ENCODE measurements at places on chromosomes 1 and 21. TPM values are rescaled to one million over a fixed set of nuclear protein-coding genes. Genes with fewer than 3 reads are reported as not detected.

The KRTAP21-2 gene
- total RNA-seq, result not detected

The PFKFB2 gene
- 49.9 TPM for total RNA-seq

The LIN28A gene
- not detected for total RNA-seq

The GSTM1 gene
- 44.1 TPM for total RNA-seq

The GPA33 gene
- total RNA-seq, result 2.7 TPM

The SKI gene
- total RNA-seq, result 39.9 TPM

The RBP7 gene
- total RNA-seq, result 7.4 TPM

The UBE2U gene
- total RNA-seq, result not detected

The RAB3GAP2 gene
- total RNA-seq, result 26.6 TPM

The C1QC gene
- 38.6 TPM for total RNA-seq

The RGS4 gene
- 10.7 TPM for total RNA-seq

The S100A12 gene
- total RNA-seq, result 4.1 TPM

The PLPPR4 gene
- 1.0 TPM for total RNA-seq

The SORT1 gene
- 184 TPM for total RNA-seq

The CELA3A gene
- total RNA-seq, result not detected

The PLA2G4A gene
- 1.3 TPM for total RNA-seq

The AK5 gene
- 1.3 TPM for total RNA-seq

The VHLL gene
- not detected for total RNA-seq

The VASH2 gene
- 0.38 TPM for total RNA-seq

The CD48 gene
- 1.00 TPM for total RNA-seq

The CFHR1 gene
- not detected for total RNA-seq

The C1QB gene
- total RNA-seq, result 34.3 TPM

The NBPF6 gene
- total RNA-seq, result not detected

The UTS2 gene
- total RNA-seq, result not detected

The FCN3 gene
- 32.2 TPM for total RNA-seq

The HJV gene
- total RNA-seq, result 73.8 TPM

The OXCT2 gene
- total RNA-seq, result 1.3 TPM

The AVPR1B gene
- total RNA-seq, result not detected

The NBL1 gene
- 55.9 TPM for total RNA-seq

The IFNLR1 gene
- 2.3 TPM for total RNA-seq

The NCAM2 gene
- 2.8 TPM for total RNA-seq

The VAV3 gene
- total RNA-seq, result 1.9 TPM

The RGS2 gene
- total RNA-seq, result 13.5 TPM

The TMEM200B gene
- total RNA-seq, result 2.1 TPM

The RPE65 gene
- 0.13 TPM for total RNA-seq

The CD34 gene
- 49.9 TPM for total RNA-seq

The ZNF678 gene
- 4.5 TPM for total RNA-seq

The TNFRSF25 gene
- 8.5 TPM for total RNA-seq

The HSD17B7 gene
- 4.6 TPM for total RNA-seq

The CRNN gene
- not detected for total RNA-seq

The DPT gene
- 32.1 TPM for total RNA-seq

The CFHR2 gene
- not detected for total RNA-seq

The UQCRHL gene
- 4.9 TPM for total RNA-seq

The SH3D21 gene
- total RNA-seq, result 3.3 TPM

The SYCP1 gene
- not detected for total RNA-seq

The PRAMEF10 gene
- not detected for total RNA-seq

The KCNJ10 gene
- 0.05 TPM for total RNA-seq

The CALML6 gene
- total RNA-seq, result 0.16 TPM

Measured in cardiac septum (tissue), 1 donor.